Activated CD4-positive, alpha-beta T cell treated with anti-CD3 and anti-CD28 coated beads, Interleukin-2, amount 50 U/mL, for 48 hours (primary cell): ENCODE measurements at places on chromosomes 7 and 10.

- DNase-seq, result no peak
Measured at GRCh38 chr7:134016223-134016941, 110.8 kb upstream of the LRGUK start.

GRCh38 chr7:607938-608337, 88.3 kb upstream of the PDGFA start:
- no peak for DNase-seq

GRCh38 chr10:73614720-73615119, 23.6 kb upstream of the USP54 start:
- DNase-seq, result no peak

GRCh38 chr7:42254217-42254616, 17.2 kb upstream of the GLI3 start:
- DNase-seq, result no peak

GRCh38 chr7:86301301-86301700, 342.4 kb upstream of the GRM3 start:
- no peak for DNase-seq

DNA sequence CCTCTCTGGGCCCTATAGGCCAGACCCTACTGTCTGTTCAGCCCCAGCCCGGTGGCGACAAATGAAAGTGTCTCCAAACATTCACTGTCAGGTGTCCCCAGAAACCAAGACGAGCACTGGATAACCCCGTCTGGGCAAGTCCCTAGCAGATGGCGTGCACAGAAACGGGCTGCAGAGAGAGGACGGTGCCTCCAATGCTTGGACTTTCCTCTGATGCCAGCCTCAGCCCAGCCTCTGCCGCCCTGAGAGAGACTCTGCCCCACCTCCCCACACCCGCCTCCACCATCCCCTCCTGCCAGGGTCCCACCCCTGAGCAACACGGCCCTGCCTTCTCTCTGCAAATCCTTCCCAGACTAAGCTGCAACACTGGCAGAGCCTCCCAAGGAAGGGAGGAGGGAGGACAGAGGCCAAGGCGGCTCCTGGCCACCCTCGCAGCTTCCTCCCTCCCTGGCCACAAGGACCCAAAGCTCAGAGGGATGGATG, 7.4 kb upstream of the LFNG start:
- DNase-seq, result no peak

- DNase-seq, result no peak
Measured at GRCh38 chr7:148319316-148319808, 271.2 kb upstream of the C7orf33 start.

DNA sequence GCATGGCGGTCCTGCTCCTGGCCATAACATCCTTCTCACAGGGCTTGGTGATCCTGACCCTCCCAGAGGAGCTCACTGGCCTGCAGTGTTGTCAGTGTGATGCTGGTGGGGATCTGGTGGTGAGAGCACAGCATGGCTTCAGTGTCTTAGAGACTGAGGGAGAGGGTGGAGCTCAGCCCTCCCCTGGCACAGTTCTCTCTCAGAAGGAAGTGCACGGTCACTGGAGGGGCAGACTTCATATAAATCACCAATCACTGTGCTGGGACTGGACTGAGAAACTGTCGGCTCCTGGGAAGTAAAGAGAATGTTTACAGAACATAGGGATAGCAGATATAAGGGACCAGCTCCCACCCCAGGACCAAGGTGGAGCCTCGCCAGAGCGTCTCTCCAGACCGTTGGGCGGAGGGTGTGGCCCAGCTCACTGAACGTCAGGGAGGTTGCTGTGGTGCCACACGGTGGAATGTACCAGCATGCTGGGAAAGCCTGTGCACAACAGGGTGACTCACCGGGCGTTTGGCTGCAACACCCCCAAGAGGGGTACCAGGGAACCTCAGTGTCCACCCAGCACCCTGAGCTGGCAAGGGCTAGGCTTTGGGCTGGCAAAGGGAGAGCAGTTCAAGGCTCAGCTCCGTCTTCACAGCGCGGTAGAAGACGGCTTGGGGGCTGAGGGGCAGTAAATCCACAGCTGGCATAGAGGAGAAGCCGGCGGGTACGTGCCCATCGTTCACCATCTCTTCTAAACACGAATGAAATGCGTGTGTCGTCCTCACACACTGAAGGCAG, 8.8 kb upstream of the GET4 start:
- no peak for DNase-seq

GRCh38 chr10:23094786-23095403, 484 bp upstream of the MSRB2 start:
- no peak for DNase-seq

GRCh38 chr7:127850195-127850594, 181.0 kb downstream of the LRRC4 start:
- DNase-seq, result peak; percentile 44

DNA sequence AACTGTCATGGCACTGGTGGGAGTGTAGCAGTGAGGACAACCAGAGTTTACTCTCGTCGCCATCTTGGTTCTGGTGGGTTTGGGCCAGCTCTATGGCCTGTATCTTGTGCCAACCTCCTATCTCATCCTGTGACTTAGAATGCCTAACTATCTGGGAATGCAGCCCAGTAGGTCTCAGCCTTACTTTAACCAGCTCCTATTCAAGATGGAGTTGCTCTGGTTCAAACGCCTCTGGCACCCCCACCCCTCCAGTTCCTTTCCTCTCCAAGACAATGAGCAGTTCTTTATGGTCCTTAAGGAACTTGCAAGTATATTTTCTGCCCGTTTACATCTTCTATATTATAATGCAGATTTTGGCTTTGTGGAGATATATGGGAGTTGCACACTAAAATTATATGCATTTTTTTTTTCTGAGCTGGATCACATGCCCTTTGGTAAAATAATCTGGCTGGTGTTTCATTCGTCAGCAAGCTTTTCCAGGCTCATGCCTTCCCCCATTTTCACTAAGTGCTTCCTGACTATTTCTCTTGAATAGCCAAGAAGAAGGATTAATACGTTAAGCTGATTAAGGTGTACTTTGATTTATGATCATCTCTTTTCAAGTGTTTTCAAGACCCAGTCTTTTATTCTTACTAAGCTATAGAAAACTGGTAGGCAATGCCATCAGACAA, 11.2 kb upstream of the WIPF3 start:
- DNase-seq, result no peak

DNA sequence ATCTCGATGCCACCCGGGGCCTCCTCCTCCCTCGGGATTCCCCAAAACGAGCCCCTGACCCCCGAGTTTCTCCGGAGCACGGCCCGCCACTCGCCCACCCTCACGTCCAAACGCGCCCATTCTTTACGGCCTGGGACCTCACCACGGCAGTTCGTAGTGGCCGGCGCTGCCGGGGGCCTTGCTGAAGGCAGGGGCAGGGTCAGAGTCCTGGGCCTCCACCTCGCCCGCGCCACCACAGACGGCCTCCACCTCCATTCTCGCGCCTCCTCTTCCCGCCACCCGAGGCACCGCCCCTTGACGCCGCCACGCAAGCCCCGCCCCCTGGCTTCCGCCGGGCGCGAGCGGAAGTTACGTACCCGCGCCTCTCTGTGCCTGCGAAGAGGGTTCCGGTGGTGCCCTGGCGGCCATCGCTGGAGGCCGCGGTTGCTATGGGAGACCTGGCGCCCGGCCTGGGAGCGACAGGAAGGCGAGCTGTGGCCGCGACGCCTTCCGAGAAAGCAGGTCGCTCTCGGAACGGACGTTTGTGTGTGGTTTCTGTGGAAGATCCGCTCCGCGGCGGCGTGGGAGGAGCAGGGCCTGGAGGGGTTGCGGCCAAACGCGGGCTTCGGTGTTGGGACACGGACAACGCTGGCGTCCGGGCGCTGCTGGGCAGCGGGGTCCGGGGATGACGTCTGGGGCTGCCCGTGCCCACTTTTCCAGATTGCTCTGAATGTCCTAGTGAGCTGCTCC, at the start of gene RFC2:
TSS of gene RFC2 (minus strand) at position 271 of the 729 bp plus-strand sequence. CDS start at position 255, 16 bp downstream.
- peak; percentile 97 for DNase-seq

DNA sequence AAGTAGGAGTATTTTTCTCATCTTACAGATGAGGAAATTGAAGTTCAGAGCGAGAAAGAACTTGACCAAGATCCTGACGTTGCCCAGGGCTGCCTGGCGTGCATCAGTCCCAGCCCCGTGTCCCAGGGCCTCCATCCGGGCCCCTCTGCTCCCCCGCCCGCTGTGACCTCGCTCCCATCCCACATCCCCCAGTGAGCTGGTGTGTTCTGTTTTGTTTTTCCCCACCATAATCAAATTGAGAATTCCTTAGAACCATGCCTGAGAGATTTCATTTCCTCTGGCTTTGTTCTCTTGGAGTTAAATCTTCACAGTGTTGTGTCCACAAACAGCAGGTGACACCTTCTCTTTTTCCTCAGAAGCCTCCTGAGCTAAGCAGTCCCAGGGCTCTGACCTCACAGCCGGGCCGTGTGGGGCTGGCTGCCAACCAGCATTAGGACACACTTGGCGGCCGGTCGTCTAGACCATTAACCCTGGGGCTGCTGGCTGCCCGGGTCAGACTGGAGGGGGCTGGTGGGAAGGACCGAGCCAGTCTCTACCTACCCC, 44.3 kb downstream of the PFKP start:
- DNase-seq, result no peak

DNA sequence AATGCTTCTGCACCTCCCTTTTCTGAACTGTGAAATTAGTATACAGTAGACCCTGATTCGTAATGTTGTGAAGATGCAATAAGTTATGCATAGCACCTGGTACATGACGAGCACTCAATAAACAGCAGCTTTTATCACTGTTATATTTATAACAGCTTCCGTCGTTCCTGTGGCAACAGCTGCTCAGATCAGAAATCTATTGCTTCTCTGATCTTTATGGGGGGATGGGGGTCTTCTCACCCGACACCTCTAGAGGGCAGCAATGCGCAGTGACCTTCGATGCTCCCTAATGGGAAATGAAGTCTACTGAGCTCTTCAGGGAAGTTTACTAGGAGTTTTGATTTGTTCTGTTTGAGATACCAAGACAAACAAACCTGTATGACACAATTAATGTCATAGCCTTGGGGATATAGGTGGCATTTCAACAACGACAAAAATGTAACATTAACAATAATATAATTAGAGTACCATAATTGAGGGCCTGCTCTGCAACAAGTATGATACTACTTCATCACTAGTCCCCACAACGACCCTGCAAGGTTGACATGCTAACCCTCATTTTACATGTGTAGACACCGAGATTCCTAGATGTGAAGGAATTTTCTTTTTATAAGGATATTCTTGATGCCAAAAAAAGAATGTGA, 289.6 kb downstream of the SFMBT2 start:
- DNase-seq, result peak; percentile 75

DNA sequence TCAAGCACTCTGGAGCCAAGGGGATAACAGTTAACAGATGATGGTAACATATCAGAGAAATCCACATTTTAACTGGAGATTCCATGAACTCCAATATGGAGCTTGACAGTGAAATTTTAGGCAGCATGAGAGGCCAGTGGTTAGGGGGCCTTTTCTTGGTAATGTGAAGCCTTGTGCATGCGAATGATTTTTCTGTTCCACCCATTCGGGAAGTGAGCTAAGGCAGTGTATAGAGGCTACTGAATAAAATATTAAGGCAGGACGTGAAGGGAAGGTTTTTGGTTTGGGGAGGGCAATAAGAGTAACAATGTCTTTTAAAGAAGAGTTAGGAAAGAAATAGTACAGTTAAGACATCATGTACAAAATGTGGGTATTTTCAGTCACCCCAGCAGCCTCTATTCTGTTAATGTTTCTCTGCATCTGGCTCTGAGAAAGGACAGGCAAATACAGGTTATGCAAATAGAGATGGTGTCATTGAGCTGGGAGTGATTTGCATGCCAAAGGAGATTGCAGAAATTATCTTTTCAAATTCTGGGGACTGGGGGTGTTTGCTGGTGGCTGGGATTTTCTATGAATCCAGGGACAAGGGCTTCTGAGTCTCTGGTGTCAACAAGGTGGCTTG, 6.8 kb upstream of the TAS2R60 start:
- no peak for DNase-seq

DNA sequence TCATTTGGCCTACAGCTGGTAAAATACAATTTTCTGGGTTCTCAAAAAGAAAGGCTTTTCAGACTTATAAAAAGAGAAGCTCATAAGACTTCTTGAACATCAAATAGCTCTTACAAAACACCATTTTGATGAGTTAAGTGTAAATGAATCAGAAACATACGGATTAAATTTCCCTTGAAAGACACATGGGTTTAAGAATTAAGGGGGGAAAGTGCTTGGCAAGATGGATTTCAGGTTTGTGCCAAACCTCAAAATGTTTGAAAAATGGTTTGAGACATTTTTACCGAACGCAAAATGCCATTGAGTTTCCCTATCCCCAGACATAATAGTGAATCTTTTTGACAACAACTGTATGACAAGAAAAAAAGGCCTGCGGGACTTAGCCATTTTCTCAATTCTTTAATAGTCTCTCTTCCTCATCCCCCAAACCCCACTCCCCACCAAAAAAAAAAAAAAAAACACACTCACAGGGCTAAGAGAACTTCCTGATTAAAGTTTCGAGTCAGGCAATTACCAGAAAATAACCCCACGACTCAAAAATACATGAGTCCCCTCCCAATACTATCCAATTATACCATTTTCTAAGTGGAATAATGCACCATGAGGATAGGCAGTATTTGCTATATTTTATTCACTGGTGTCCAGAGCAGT, 260.1 kb downstream of the TRIL start:
- no peak for DNase-seq

DNA sequence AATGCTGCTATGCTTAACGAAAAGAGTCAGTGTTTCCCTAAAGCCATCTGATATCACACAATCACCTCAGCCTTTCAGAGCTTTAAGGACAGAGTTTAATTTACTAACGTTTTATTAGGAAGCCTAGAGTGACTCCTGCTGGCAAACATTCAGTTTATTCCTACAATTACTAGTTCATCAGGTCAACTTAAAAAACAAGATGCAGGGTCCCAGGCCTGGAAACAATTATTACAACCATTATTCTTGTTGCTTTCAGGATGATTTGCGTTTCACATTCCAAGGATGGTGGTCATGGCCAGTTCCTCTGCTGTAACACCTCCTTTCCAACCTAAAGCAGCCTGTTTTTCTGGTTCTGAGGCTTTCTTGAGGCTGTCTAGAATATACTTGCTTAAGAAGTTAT, 1.5 kb upstream of the FAM53B start:
- no peak for DNase-seq

GRCh38 chr7:74012842-74013249, 15.1 kb upstream of the ELN start:
- no peak for DNase-seq

DNA sequence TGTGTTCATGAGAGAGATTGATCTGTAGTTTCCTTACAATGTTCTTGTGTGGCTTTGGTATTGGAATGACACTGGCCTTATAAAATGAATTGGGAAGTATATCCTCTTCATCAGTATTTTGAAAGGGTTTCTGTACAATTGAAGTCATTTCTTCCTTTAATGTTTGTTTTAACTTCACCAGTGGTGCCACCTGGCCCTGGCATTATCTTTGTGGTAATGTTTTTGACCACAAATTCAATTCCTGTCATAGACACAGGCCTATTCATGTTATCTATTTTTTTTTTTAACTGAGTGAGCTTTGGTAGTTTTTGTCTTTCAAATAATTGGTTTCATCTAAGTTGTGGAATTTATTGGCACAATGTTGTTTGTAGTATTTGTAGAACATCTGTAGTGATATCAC, 127.7 kb downstream of the CDK14 start:
- no peak for DNase-seq
